ENCODE measurements at places on chromosomes 16 and 17.

DNA sequence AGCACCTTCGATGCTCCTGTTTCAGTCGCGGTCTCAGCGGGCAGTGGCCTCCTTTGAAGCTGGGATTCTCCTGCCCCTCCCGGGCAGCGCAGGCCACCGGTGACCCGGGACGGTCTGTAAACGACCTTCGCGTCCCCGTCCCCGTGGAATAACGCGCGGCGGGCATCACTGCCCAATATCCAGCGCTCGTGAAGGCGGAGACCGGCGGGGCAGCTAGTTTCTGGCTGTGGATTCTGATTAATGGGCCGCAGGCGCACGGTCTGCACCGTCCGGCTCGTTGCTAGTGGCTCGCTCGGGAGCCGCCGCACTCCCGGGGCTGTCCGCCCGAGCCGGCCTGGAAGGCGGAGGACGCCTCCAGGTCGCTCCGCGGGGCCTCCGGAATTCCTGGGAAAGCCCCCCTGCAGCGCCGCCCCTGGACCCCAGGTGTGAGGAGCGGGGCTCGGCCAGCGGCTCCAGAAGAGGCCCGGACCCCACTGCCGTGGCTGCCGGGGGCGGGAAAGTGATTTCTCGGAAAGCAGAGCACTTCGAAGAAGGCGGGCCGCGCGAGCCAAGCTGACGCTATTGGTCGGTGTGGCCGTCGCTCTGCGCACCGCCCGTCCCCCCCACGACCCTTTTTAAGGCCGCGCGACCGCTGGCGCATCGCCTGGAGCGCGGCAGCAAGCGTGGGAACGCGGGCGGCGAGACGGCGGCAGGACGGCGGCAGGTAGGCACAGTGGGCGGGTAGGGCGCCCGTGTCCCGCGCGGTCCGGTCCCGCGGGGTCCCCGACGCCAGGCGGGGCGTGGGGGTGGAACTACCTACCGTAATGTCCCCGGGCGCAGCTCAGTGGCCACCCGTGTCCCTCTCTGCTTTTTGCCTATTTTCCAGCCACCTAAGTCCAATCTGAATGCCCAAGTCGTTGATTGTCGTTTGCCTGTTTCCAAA, at the start of gene IRF8:
Gene IRF8 (plus strand): TSS at position 642 of the 922 bp plus-strand sequence. CDS start 3,854 bp downstream, outside the sequence.
- DNase-seq, result no peak

DNA sequence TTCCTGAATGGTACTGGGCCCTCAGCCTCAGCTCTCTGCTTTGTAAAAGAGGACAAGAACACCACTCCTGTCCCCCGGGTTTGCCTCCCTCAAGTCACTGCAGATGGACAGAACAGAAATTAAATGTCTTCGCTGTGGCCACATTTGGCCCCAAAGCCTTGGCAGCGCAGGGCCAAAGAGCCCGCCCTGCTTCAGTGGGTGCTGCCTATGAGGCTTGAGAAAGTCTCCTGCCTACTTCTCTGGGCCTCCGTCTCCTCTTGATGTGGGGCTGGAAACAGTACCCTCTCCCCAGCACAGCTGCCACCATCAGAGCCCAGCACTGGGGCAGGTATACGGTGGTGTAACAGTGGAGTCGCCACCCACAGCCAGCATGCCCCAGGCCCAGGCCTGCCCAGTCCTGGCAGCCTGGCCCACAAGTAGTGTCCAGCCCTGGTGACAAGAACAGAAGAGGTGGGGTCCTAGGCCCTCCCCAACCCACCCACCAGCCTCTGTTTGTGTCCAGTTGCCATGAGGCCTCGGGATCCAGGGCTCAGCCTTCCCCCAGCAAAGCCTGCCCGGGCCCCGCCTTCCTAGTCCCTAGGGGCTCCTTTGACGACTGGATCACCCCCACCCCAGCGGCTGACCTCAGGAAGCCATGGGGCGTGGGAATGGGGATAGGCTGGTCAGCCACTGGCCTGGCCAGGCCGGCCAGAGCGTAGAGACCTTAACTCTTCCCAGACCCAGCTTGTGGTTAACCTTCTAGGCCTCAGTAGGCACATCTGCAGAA, 3.9 kb upstream of the TPPP3 start:
- no peak for DNase-seq

DNA sequence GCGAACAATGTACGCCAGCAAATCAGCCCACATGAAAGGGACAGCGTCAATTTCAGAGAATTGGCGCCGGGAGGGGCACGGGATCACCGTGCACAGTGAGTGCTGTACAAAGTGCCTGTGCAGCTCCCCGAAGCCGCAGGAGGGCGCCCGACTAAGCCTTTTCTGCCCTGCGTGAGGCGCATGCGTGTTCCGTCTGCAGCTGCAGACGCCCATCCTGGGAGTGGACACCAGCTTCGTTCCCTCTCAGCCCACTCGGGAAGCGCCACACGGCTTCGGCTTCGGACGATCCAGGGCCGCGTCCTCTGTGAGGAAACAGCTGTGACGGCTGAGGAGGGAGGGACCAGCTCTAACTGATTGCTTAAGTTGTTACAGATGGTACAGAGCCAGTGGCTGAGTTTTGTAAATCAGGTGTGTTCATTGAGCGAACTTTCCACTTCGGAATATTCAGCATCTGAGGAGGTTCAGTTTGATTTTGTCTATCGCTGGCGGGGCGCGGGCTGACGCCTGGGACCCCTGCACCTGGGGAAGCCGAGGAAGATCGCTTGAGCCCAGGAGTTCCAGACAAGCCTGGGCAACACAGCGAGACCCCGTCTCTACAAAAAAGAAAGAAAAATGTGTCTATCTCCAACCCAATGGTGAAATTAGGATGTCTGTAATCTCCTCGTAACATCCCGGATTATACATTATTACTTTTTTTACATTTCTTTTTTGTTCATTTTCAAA, 15.4 kb upstream of the ZNF287 start:
- peak; percentile 85 for DNase-seq

DNA sequence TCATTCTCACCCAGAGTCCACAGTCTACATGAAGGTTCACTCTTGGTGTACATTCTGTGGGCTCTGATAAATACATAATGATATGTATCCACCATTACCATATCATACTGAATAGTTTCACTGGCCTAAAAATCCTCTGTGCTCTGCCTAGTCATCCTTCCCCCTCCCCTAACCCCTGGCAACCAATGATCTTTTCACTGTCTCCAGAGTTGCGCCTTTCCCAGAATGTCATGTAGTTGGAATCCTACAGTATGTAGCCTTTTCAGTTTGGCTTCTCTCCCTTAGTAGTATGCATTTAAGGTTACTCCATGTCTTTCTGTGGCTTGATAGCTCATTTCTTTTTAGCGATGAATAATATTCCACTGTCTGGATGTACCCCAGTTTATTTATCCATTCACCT, 101.3 kb downstream of the NOG start:
- no peak for DNase-seq

DNA sequence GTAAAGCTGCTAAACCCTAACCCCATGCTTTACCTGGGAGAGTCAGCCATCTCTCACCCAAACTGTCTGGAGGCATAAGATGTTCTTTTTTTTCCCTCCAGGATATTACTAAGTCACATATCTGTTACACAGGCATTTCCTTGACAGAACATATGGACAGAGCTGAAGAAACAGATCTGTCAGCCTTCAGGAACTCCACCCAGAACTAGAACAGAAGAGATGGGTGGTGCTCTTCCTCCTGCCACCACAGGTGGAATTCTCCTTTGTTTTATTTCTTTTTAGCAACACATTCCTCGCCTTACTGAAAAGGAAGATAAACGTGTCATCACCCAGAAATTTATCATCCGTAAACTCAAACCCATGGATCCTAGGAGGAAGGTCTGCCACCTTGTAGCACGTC, 8.8 kb downstream of the MYCBPAP start:
- DNase-seq, result no peak

DNA sequence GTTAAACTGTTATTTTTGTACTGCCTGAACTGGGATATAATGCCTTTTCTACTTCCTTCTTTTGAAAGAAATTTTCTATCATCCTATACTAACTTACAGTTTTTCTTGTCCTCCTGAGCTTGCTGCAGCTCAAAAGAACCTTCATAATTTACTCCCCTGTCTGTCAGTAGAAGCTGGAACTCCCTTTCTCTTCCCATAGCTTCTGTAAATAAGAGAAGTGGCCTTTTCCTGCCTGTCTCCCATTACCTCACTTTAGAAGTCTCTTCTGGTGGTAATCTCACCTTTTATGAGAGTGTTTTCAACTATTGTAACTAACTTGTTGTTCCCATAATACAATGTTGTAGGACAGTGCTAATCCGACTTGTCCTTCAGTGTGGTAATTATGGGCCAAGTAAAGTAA, 246.7 kb upstream of the TBX2 start:
- no peak for DNase-seq

GRCh38 chr16:50474138-50474537, 74.1 kb upstream of the NKD1 start:
- no peak for DNase-seq

- no peak for DNase-seq
Observed at GRCh38 chr17:8150194-8151119, 1.7 kb downstream of the PER1 start.

DNA sequence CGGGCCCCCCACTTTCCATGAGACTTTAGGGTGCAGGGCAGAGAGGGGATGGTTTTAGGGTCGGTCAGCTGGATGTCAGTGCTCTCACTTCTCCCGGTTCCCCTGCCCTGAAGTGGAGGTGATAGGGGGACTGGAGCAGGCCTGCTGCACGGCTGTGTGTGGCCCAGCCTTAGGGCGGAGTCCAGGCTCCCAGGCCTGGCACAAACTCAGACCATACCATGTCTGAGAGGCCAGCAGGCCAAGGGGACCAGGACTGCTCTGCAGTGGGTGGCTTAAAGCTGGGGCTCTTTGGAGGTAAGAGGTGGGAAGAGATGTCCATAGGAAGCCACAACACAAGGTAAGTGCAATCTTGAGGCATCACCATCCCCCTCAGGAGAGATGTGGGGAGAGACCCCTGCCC, 8.3 kb downstream of the TFAP4 start:
- DNase-seq, result no peak

Data from HuH-7.5 (cell line).